ENCODE measurements at places on chromosomes 6 and 20.

DNA sequence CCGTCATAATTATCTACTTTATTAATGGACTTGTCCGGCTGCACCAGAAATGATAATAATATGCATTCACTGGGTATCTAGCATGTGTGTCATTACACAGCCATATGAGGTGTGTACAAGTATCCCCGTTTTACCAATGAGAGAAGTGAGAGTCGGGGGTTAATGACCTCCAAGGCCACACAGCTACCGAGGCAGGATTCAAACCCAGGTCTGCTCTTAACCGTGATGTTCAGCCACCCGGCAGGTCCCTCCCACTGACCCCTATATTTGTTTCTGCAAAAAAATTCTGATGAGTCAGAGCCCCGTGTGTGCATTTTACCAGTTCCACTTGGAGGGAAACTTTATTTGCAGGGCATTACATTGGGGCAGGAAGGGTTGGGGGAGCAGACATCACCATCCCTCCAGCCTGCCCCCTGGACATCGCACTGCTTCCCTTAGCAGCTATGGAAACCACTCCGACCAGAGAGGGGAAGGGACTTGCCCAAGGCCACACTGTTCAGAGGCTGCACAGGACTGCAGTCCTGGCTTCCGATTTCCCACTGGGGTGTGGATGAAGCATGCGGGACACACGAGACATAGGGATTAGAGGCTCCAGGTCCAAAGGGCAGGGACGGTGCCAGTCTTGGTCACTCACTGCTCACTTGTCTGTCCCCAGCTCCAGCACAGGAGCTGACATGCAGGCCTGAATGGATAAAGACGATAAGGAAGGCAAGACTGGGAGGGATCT lies 10.1 kb upstream of the SRC start:
- no peak for DNase-seq

GRCh38 chr6:98380589-98380988 lies 453.8 kb upstream of the POU3F2 start:
- DNase-seq = no peak

DNA sequence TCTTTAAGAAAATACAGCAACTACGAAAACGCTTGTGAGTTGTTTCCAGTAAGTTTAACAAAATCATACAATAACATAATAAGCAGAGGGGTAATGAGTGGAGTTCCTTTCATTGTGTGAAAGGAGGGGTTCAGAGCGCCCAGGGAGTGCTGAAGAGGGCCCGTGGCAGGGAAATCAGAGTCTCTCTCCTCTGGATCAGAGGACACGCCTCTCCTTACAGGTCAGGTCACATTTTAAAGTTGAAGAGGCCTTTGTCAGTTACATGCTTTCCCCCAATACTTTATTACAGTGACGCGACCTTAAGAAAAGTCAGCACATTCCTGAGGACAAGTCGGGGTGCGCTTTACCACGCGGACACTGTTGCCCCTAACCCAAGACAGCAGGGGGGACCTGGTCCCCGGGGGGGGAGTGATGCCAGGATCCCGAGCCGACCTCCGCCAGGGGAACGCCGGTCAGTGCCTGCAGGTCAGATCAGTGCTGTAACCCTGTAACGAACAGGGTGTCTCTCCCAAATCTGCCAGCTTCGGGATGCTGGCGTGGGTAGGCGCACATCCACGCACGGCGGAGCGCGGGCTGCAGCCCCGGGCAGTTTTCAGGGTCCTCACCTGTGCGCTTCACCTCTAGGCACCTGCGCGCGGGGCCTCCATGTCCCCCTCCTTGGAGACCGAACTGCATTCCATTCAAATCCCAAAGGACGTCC lies 848 bp downstream of the DACT2 start:
- DNase-seq = no peak

GRCh38 chr6:33962246-33963027 lies 158.6 kb upstream of the MLN start:
- no peak for DNase-seq

DNA sequence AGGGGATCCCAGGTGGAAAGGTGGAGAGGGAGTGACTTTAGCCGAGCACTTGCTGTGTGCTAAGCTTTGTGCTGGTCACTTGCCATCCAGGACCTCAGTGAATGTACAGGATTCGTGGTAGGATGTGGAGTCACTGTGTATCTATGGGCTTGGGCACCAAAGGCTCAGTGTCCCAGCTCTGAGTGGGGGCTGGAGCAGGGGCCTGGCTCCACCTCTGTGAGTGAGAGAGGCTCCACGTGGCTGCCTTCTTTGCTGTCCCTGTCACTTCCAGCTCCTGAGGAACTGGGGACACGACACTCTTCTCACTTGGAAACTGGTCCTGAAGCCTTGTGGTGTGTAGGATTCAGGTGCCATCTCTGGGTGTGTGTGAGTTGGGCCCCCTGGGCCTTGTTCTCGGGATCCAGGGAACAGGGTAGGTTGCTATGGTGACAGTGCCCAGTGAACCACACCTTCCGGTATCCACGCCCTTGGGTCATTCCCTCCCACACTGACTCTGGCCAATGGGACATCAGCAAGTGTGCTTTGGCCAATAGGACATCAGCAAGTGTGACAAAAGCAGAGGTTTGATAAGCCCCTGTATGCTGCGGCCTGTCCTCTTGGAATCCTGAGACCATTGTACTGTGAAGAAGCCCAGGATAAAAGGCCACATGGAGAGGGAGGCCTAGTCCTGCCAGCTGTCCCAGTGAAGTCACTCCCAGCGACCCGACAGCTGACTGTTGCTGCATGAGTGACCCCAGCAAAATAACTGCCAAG lies 87.7 kb downstream of the CDH22 start:
- DNase-seq = no peak

DNA sequence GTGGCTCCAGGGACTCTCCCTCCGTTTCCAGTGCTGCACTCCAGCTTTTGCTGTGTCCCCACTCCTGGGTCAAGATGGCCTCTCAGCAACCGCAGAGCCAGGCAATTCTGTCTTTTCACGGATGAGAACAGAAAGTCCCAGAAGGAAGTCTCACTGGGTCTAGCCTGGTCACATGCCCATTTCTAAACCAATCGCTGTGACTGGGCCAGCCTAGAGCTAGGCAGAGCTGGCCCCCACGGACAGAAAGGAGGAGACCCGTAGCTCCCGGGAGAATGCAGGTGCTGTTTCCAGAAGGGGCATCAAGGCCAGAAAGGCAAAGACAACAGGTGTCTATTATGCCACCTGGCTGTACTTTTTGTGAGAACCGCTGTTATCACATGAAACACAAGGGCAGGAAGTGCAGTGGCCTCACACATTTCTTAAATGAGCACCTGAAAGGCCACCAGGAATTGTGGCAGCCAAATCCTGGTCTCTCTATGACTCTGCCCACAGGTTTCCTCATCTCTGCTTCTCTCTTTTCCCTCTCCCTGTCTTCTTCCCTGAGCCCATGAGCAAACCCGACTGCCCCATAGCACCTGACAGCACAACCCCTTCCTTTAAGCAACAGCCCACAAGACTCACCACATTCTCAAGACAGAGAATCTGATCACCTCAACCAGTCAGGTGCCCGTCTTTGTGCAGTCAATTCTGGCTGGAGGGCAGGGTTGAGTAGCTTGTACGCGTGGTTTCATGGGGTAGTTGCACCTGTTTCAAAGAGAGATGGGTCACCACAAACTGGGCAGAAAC lies 37.1 kb upstream of the B4GALT5 start:
- peak; percentile 61 for DNase-seq

DNA sequence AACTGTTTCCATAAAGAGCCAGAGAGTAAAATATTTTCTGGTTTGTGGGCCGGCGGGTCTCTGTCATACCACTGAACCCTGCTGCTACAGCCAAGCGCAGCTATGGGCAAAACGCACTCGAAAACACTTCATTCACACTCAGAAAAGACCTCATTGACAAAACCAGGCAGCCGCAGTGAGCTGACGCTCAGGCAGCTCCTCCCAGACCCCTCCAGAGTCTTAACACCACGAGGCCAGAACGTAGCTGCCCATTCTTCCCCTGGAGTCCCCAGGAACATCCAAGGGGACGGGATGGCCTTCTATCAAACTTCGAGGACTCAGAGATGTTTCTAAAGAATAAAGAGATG lies 35.6 kb upstream of the ZBP1 start:
- no peak for DNase-seq

DNA sequence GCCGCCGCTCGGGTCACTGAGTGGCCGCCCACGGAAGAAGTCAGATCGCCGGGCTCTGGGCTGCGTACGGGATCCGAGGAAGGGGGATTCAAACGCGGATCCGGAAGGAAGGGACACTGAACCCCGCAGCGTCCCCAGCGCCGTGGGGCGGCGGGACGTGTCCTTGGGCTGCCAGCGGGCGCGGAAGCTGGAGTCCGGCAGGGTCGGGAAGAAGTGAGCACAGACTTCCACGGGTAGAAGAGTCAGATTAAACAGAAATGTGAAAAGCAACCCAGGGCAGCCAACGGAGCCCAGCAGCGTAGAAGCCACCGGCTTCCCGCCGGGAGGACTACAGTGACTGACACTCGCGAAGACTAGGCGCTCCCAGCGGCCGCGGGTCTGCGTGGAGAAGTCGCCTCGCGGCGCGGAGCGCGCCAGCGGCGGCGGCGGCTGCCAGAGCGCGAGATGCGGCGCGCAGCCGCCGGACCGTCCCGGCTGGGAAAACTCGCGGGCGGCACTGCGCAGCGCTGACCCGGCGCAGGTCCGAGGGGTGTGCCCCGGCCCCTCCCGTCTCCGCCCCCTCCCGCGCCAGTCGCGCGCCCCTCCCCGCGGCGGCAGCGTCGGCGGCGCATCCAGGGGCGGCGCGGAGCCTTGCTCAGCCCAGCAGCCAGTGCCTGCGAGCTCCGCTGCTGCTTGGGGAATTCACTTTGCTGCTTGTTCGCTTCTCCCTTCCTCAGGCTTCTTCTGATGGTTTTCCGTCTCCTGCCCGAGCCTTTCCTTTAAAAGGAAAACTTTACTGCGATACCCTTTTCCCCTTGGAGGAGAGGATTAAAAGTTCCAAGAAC lies at the start of gene SAMD5:
TSS of gene SAMD5 (plus strand) at position 649 of the 824 bp plus-strand sequence. CDS start 239 bp downstream, outside the sequence.
- peak; percentile 55 for DNase-seq

GRCh38 chr6:32047855-32048766 lies 9.9 kb downstream of the CYP21A2 start:
- peak; percentile 76 for DNase-seq

DNA sequence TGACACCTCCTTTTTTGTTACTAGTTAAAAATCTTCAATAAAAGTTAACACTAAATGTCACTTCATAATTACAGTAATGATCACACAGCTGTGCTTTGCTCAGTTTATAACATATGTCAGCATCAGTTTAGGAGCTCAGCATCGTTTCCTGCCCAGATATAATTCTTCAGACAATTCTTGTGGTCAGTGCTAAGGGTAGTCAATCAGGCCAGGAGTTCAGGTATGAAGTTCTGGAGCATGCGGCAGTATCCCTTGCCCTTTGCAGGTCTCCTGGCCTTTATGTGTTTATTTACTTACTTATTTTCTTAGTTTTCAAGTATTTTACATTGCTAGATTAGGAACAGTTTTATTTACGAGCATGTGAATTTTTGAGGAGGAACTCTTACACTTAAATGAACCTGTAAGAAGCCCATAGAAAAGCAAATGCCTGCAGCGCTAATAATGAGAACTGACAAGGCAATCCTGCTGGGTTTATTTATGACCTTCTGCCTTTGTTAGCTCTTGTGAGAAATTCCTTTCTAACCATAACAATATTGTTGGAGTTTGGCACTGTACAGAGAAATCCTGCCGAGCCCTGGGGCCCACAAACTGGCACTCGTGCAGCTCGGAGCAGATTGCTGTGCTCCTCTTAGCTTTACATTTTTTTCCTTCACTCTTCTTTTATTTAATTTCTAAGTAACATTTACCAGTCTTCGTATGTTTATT lies 252.8 kb downstream of the TMEM242 start:
- DNase-seq = no peak

DNA sequence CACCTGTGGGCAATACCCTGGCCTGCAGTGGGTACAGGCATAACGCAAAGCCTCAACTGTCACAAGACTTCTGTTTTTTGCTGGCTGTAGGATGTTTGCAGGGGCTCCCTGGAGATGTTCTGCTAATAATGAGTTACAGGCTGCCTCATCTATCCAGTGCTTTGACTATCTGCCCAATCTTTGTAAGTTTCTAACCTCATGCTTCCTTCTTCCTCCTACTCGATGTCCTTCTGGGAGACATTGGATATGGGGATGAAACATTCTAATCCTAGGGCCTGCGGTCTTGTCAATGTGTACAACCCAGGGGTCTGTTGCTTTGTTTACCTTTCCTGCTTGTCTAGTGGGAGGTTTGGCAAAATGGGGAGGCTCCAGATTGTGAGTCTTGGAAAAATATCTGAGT lies 136.8 kb upstream of the TCF21 start:
- no peak for DNase-seq

DNA sequence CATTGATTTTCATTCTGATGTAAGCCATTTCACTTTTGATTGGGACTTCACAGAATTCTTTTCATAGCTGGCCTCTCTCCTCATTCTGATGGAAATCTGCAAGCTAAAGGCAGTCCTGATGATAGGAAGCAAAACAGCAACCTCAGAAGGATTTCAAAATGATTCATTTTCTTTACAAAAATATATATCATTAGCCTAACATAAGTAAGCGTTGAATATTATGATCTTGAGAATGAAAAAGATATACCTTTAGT lies 143.1 kb upstream of the GJE1 start:
- no peak for DNase-seq

DNA sequence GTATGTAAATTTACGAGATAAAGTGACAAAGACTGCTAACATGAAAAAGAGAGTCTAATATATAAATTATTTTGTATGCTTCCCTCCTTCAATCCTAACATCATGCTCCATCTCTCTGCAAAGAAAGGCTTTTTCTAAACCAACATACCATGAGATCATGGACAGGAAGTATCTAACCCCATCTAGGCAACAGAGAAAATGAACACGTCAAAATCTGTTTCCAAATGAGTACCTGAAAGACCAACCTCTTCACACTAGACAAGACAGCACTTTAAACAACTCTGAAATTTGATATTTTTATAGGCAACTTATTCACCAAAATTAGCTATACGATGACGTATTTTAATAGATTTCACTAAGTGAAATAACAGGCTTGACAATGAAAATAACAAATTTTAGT lies 54.6 kb downstream of the MAN1A1 start:
- DNase-seq = no peak

- DNase-seq = no peak
These were observed 42.1 kb downstream of the IYD start for GRCh38 chr6:150410906-150411305.

- DNase-seq = no peak
These were observed 1.3 kb upstream of the CNR1 start for GRCh38 chr6:88167352-88167937.

DNA sequence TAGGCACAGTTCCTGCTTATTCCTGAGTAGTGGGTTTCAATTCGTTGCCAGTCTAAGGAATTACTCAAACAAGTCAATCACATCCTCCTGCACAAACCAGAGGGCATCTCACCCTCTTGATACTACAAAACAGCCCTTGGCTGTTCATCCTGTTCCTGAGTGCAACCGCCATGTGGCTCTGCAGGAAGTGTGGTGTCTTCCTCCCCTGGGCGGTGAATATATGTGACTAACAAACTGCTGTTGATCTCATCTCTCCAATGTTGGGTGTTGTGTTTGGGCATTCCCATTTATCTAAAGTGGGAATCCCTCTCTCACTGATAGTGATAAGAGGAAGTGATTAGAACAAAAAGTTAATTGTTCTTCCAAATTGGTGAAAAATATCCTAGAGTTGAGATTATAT lies 163.0 kb downstream of the TBX18 start:
- no peak for DNase-seq

Data from GM19239 (cell line).